NCI-H1092 (cell line): ENCODE measurements at places on chromosomes 4 and X.

DNA sequence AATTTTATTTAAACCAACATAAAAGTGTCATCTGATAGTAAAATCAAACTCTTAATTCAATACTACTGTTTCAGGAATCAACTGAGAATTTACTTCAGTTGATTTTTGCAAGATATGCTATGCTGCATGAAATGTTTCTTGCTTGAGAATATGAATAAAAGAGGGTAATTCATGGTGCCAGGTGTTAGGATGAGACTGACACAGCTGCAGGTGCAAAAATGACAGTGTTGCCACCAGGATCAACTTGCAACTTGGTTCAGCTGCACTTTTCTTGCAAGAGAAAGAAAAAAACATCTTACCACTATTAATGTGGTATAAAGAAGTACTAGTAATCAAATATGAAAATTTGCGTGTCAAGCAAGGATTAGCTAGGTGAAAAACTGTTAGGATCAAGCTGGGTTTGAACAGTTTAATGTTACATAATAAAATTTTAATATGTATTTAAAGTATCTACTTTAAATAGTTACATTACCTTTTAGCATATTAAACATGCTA lies 49.7 kb downstream of the CHIC2 start:
- no peak for DNase-seq

GRCh38 chr4:4831266-4831665 lies 28.2 kb upstream of the MSX1 start:
- no peak for DNase-seq

DNA sequence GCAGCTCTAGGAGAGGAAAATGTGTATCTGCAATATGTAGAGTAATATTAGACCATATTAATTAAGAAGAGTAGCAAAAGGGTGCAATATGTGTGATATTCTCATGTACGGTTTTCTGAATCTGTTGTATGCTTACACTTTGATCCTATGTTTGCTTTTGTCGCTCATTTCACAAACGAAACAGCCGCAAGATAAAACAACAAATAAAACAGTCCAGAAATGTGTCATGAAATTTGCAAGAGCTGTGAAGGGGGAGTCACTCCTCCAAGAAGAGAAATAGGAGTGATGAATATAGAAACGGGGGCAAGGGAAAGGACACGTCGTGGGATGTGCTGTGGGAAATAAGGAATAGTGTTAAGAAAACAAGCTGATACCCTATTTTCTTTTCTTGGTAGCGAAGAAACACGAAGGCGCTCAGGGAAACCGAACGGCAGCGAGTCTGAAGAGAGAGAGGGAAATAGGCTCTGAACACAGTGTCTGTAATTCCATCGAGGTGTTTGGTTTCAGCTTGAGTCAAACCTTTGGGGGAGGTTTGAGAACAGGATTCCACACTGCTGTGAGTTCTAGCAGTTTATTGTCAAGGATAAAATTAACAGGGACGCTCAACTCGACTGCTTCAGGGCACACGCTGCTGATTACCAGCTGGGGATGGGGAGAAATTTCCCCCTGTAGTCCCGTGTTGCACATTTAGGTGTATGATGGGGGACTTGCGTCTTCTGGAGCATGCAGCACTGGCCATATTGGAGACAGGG lies 595.6 kb upstream of the TENM3 start:
- no peak for DNase-seq

DNA sequence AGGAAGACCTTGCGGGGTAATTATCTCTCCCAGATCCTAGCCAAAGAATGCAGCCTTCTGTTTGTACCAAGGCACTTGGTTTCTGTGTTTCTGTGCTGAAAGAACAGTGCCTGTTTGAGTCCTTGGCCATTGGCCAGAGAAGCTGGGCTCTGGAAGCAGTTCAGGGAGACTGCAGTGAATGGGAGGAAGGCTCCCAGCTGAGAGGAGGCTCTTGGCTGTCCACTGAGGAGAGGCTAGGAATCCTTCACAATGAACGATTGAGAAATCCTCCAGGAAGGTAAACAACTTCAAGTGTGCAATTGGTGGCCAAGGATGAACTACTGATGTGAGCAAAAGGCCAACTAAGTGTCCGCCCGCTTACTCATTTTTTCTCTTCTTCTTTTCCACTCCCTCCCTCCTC lies 61.3 kb downstream of the HS3ST1 start:
- peak; percentile 26 for DNase-seq

DNA sequence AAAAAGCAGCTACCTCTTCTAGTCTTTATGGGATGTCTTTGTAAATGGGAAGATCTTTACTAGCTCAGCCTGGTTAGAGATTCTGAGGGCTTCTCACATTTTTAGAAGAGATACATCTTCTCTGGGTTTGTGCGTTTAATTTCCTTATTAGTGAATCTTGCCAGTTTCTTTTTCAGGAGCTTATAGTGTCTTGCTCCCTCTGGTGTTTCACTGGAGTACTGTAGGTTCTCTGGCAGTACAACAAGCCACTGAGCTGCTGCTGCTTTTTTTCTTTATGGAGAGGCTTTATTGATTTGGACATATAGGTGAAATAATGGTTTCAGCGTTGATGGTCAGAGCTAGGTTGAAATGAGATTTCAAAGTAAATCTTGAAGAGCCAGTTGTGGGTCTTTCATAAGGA lies 82.9 kb downstream of the LAS1L start:
- DNase-seq = peak; percentile 7

DNA sequence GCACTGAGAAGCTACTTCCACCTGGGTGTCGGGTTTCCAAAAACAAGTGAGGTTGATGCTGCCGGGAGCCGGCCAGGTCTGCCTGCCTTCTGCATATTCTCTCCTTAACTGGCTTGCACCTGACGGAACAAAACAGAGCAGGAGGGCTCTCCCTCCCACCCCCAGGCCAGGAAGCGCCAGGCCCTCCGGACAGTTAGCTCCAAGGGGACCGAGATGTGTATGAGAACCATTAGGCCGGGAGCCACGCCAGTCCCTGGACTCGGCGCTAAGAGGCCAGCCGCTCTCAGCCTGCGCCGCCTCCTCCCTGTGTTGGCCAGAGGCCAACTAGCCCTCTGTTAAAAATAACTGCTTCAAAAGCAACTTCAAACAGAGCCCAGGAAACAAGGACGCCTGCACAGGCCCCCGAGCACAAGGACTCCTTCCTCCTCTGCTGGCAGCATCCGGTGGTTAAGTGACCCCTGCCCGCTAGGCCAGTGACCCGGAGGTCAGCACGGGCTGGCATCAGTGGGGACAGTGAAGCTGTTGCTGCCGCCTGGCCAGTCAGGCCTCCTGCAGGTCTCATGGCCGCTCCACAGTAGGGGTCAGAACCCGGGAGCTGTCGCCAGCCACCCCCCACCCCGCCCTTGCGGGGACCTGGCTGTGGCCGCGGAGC lies 107.9 kb downstream of the ABLIM2 start:
- DNase-seq = peak; percentile 90

DNA sequence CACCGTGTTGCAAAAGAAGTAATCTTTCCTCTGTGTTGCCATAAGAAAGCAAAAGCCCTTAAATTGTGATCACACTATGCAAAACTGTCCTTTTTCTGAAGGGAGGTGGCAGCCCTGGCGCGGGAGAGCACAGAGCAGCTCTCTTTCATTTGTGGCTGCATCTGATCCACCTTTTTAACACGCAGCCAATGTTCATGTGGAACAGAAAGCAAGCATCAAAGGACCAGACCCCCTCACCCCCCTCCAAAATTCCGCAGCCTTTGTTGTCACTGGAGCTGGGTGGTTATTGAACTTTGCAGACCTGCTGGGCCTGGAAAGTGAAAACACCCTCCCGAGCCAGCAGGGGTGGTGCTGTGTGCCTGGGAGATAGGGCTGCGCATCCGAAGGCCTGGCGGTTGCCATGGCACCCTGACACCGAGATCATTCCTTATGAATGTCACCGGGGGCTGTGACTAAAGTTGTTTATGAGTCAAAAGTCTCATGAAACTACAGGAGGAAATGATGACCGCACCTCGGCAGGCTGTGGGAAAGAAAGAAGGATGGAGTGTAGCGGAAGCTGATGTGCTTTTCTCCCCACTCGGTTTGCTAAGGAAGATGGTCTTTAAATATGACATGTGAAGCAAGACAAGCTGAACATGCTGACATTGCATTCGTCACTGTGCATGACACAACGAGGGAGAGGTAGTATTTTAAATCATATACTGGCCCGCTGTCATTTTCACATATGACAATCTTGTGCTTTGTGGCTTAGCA lies 367.4 kb downstream of the UNC5C start:
- DNase-seq = no peak

DNA sequence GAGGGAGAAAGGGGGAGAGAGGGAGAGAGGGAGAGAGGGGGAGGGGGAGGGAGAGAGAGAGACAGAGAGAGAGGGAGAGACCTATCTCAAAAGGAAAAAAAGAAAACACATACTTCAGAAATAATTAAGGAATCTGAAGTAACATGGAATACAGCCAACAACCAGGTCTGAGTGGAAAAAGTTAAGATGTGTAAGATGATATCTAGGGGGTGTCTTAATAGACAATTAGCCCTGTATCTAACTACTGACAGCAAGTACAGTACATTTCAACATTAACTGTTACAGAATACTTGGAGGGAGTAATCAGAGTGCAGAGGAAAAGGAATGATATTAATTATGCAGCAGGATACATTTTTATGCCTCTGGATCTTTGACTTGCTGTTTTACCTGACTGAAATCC lies 22.4 kb downstream of the NUP54 start:
- DNase-seq = no peak

GRCh38 chr4:62487016-62487415 lies 1286.9 kb downstream of the ADGRL3 start:
- no peak for DNase-seq

DNA sequence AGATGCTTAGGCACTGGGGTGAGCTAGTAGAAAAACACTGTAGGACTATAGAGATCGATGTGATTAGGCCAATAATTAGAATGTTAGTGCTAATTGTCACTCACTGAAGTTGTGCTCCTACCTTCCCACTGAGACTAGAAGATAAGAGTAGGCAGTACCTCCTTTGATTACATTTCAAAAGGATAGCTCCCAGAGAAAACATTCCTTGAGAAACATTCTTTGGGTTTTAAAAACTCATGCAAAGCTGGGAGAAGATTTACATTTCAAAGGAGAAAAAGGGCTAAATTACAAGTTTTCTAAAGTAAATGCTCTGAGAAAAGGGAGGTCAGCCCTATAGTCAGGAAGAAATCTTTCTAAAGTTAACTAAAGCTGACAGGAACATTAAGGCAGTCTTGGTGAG lies 860.3 kb upstream of the NDST4 start:
- DNase-seq = no peak

DNA sequence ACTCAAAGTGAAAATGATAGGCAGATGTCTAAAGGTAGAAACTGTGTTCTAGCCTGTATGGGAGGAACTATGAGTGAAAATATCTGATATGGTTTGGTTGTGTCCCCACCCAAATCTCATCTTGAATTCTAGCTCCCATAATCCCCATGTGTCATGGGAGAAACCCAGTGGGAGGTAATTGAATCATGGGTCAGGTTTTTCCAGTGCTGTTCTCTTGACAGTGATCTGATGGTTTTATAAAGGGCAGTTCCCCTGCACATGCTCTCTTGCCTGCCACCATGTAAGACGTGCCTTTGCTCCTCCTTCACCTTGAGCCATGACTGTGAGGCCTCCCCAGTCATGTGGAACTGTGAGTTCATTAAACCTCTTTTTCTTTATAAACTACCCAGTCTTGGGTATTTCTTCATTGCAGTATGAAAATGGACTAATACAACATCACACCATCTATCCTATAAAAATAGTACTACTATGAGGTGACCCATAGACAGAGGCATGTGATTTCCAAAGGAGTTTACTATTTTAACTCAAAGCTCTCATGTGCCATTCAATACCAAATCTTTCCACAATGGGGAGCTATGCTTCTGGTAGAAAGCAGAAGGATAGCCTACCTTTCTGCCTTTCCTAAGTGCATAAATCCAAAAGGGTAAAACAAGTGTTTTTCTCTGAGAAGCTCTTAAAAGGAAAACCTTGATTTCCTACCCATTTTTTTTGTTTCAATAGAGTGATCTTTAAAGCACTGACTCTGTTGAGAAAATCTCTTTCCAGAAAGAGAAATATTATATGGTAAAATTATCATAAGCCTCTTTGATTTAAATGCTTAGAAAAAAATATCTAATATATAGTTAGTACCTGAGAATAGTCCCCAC lies 38.8 kb downstream of the SEC31A start:
- no peak for DNase-seq

- no peak for DNase-seq
These were observed 344.6 kb upstream of the CTSO start for GRCh38 chr4:156298230-156298629.

DNA sequence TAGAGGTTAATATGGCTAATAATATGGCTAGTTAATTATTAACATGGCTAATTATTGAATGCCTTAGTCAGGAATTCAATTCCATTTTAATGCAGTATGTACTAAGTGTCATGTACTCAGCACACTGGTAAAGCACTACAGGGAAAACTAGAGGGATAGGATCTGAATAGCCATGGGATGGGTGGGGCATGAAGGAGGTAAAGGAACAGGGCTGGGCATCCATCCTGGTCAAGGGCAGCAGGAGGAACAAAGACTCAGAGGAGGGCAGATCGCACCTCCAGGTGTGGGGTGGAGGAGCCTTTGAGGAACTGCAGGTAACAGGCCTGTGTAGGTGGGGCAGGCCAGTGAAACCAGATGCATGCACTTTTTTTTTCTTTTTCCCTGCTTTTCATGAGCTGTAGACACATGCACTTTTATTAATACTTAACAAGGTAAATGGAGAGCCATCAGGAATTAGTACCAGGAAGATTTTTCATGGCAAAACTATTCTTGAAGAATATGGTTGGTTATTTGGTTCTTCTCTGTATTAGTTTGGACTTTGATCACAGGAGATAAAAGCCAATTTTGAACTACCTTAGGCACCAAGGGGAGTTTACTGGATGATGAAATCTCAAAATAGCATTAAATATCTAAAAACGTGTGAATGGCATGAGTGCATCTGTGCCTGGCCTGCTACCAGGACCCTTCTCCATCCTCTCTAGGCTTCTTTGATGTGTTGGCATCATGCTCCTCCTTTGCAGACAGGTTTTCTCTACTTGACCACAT lies 88.3 kb downstream of the CC2D2A start:
- no peak for DNase-seq

DNA sequence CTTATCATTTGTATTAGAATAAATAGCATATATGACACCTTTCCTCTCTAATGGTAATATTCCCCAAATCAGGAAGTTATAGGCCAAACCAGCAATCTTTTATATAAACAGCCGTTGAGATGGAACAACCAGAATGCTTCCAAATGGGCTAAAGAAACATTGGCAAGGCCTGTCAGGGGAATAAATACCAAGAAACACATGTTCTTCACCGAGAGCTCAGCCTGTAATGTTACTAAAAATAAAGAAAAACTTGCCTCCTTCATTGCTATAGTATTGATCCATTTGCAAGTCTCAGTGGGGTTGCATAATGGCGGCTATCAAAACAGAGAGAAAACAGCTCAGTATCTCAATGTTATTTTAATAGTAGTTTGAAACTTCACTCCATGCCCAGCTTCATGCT lies 104.9 kb downstream of the FAM13A start:
- DNase-seq = no peak
